ENCODE measurements at places on chromosomes 5 and 9.

DNA sequence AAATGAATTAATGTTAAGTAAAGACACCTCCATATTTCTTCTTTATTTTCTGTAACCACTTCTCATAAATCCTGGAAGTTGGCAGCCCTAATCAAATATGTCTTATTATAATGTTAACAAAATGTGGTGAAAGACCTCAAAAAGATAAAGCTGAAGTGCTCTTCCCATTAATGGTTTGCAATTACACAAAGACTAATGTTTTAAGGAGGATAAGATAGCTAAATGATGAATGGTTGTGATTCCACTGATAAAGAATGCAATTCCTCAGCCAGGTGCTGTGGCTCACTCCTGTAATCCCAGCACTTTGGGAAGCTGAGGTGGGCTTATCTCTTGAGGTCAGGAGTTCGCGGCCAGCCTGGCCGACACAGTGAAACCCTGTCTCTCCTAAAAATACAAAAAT lies 125.8 kb upstream of the SNX2 start:
- DNase-seq, result no peak

- no peak for DNase-seq
Measured at GRCh38 chr5:172388246-172388733, 66.0 kb downstream of the SH3PXD2B start.

- DNase-seq, result no peak
Measured at GRCh38 chr9:135056541-135056940, 30.9 kb upstream of the OLFM1 start.

DNA sequence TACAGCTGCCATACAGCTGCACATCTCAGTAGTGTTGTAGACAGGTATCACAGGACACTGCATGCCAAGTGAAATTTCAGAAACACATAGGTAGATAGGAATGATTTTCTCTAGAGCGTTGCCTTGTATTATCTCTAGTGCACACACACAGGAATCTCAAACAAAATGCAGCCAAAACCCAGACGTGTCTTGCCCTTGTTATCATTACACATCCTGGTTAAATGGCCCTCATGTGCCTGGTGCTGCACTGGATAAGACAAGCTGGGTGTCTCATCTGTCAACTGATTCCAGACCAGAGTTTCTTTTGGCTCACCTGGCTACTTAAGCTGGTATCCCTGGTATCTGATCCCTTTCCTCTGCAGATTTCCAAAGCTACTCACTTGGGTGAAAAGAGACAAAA lies 59.7 kb downstream of the SAXO1 start:
- DNase-seq, result no peak

- no peak for DNase-seq
Measured at GRCh38 chr5:164972973-164973372, 1467.6 kb downstream of the MAT2B start.

GRCh38 chr9:78606001-78606379 lies 309.1 kb downstream of the PSAT1 start:
- no peak for DNase-seq
